ENCODE measurements at places on chromosomes 3 and 15.

DNA sequence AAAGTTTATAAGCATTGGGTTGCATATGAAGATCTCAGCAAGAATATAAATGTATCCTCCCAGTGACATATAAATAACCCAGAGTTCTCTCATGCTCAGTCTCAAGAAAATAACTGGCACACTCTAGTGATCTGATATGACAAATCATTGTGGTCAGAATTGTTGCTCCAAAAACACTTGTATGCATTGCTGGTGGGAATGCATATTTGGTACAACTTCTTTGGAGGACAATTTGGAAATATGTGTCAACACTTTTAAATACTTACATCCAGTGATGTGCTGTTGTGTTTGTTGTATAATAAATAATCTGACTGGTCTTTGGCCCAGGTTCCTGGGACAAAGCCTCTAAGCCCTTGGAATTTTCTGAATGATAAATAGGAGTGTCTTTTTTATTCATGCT, 66.7 kb upstream of the STT3B start:
- DNase-seq: no peak

DNA sequence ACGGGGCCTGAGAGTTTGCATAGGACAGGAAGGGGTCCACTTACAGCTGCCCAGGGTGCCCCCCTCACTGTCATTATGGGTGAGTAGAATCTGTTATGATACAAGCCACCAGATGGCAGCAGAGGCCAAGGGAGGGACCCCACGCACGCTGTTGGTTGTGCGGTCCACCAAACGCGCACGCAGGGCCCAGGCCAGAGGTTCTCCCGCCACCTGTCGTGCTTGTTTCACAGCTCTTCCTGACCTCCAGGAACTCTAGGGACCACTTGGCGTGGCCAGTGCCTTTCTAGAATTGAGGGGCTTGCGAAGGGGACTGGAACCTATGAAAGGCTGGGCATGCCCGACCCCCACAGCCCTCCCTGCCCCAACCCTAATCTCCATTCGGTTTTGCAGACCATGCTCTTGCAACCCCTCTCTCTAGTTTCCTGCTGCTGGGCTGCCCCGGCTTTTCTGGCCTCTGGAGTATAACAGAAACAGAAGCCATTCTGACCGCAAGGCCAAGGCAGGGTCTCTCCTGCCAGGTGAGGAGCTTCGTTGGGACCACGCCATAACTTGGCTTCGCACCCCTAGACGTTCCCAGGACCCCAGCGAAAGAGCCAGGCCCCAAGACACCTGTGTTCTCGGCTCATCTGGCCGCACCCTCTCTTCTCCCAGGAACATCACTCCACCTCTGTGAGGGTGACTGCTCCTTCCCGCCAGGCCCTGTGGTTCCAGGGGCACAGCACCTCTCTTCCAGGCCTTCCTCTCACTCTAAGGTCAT, 46.0 kb downstream of the ALDH1L1 start:
- DNase-seq: peak; percentile 20

- no peak for DNase-seq
Measured at GRCh38 chr3:13517253-13517977, 31.5 kb upstream of the FBLN2 start.

DNA sequence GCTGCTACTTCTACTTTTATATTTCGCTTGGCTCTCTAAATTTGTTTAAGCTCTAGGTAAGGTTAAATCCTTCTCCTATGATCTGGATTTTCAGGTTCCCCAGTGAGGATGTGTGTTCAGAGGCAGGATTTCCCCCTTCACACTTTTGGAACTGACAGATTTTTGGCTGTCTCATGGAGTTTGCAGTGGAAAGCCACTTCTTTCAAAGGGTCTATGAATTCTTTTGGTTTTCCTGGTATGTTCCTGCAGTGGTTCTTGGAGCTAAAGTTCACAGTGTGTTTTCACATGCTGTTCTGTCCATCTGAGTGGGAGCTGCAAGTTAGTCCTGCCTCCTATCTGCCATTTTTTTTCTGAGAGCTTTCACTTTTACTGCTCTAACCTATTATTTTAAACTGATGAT, 21.6 kb upstream of the TIGIT start:
- DNase-seq: no peak

DNA sequence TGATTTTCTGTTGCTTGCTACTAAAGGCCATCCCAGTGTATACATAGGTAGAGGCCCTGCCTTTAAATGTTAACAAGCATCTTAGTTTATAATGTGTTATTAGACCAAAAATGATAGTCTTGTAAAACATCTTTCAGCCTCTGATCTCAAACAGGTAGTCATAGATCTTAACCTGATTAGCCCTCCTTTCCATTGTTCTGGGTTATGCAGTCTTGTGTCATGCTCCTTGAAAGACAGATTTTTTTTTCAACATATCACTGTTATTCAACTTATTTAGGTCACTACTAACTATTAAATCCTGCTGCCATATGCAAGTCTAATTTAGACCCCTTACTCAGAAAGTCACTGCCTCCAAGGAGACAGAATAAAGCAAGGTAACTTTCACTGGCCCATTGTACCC, 19.1 kb upstream of the CLDN16 start:
- DNase-seq: no peak

DNA sequence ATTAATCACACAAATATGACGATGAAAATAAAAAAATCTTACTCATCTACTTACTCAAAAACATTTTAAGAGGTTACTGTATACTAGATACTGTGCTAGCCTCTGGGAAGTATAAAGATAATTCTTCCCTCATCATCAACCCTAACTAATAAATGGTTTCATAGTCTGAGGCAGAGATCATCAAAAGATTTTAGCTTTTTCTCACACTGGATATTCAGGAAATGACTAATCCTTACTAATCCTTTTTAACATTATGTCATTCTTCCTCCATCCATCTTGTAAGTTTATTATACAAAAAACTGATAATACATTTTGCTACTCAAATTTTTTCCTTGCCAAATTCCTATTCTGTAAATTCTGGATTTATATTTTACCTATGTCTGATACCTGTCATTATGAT, 29.7 kb downstream of the ACAD11 start:
- no peak for DNase-seq

DNA sequence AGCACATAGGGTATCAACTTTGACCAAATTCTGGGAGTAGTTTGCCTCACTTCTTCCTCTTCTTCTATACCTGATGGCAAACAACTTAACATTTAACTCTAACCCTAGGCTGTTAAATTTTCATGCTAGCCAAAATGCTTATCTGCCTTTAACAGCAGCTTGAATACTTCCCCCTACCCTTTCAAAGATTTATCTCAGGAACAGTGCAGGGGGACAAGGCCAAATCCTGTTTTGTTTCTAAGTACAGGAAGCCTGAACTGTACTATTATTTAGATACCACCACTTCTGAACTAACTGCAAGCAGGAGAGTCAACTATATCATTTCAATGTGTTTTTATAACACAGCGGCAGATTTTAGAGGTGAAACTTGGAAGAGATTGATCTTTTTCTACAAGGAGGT, 104.0 kb upstream of the CNTN6 start:
- DNase-seq: no peak

DNA sequence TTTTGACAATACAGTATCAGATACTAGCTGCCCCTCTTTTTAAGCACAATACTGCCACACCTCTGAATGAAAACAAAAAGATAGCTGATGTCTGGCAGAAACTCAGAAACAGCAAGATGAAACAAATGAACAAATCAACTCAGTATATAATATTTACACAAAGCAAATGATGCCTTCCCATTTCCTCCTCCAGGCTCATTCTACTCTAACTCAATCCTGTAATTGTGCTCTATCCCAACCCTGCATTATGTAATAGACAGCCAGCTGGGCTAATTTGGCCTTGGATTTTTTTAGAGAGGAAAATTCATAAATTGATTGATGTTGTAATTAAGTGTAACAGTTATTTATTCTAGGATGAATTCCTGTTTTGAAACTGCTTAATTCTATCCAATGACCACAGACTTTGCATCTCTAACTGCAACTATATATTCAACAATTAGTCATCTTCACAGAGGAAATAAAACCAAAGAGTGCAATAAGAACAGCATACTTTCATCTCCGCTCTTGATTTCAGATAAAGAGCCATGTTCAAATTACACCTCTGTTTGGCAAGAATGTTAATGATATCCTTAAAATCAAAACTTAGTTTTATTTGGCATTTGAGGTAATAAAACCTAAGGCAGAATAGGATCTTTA, 6.1 kb downstream of the ATG3 start:
- DNase-seq: no peak

DNA sequence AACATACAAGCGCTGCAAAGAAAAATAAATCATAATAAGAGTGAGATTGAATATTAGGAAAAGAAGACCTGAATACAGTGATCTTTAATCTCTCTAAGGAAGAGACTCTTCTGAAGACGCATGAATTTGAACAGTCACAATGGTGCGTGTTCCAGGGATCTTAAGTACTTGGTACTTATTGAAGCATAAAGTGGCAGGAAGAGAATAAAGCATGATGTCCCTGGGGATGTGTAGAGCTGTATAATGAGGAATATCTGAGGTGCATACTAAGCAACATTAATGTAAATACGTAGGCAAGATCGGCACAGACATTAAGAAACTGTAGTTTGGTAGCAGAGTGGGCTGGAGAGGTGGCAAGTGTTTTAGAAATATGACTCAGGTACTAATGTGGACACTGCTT, 246.2 kb upstream of the MCTP2 start:
- DNase-seq: no peak

GRCh38 chr15:22839046-22839695, 705 bp downstream of the NIPA2 start:
- DNase-seq: no peak

GRCh38 chr3:108133858-108134554, 43.2 kb upstream of the CD47 start:
- no peak for DNase-seq

- no peak for DNase-seq
Measured at GRCh38 chr3:44510000-44510368, 32.5 kb upstream of the ZNF445 start.

GRCh38 chr3:48552111-48552951, 4.3 kb downstream of the PFKFB4 start:
- no peak for DNase-seq

DNA sequence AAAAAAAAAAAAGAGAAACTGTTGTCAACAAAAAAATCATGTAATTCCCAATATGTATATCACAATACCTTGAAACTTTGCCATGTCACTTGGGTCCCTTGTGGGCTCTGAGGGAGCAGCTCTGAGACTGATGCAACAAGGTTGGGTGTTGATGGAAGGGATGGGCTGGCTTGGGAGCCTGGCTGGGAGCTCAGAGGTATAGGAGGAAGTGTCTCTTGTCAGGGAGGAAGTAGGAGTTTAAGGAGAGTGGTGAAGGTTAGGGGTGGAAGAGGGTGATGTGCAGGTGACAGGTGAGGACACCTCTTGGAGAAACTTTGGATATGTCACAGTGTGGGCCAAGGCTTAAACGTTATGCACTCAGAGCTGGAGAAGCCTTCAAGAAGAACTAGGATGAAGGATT, 2.0 kb upstream of the TM6SF1 start:
- DNase-seq: no peak
